ENCODE measurements at places on chromosomes 2 and 18. TPM values are rescaled to one million over a fixed set of nuclear protein-coding genes. Genes with fewer than 3 reads are reported as not detected.

The FASTKD1 gene
- total RNA-seq: 33.3 TPM

The FBXO48 gene
- 0.94 TPM for total RNA-seq

The ST8SIA5 gene
- 1.2 TPM for total RNA-seq

The SGO2 gene
- 1.6 TPM for total RNA-seq

The SNX17 gene
- total RNA-seq: 124 TPM

All from thyroid gland (tissue), 4 donors.